NCI-H748 treated with DMSO at 0.1 percent for 48 hours (cell line): ENCODE measurements at places on chromosomes 12 and 14.

GRCh38 chr12:12004524-12004923 lies 66.2 kb upstream of the BCL2L14 start:
- peak; percentile 1 for DNase-seq

DNA sequence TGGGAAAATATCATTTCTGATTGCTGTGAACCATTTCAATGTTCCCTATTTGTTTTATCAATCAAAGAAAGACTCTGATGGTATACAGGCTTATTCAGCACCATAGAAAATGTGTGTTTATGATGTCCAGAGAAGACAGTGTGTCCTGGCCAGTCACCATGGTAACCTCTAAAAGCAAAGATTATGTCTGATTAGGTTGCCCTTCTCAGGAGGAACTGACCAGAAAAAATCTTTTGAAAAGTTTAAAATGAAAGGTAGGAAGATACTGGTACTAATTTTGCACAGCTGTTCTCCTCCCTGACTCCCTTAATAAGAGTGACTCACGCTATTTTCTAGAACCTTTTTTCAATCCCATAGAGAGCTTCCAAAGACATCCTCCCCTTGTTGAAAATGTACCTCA lies 391.8 kb upstream of the DCN start:
- no peak for DNase-seq

DNA sequence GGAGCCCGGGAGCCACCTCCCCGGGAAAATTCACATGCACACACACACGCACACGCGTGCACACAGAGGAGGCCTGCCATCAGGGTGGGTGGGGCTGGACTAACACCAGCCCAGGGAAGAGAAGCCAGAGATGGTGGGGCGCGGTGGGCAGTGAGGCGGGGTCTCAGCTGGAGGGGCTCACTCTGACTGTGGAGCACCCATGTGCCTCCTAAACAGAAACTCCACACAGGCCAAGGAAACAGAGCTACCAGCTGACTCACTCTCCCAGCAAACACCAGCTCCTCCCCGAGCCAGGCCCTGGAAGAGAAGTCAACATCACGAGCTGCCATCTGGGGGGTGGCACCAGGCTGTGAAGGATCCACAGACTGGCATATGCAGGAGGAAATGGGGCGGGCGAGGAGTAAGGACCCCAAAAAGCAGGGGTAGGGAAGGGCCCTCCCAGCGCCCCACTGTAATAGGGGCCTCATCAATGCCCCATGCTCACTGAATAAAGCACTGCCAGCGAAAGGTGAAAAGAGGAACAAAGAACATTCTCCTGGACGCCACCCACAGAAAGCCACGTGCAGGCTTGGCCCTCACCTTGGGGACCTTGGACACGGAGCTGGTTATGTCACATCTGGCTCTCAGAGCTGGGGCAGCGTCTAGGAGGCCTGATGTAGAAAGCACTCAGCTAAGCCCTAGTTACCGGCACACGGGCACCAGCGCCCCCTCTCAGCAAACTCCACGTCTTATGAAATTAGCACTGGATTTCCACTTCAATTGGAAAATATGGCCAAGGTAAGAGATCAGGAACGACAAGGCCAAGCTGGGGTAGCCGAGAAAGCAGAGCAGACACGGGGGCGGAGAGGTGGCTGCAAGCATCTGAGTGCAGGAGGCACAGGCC lies 8.4 kb upstream of the INF2 start:
- no peak for DNase-seq

GRCh38 chr12:68462803-68463202 lies 130.6 kb upstream of the MDM1 start:
- DNase-seq: no peak

DNA sequence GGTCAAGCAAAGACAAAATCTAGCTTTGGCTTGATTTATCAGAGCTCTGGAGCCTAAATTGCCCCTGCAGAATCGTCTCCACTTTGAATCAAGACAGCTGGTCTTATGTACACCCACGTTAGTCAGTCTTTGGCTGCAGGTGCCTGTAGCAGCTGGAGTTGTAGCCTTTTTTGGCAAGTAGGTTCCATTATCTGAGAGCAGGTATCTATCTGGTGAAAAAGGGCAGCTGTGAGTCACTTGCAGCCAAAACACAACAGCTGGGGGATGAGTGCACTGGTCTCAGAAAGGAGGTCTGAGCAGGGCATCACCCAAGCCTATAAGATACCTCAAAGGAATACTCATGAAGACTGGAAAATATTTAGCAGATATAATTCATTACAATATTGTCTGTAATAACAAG lies 43.6 kb upstream of the KCNH5 start:
- no peak for DNase-seq

DNA sequence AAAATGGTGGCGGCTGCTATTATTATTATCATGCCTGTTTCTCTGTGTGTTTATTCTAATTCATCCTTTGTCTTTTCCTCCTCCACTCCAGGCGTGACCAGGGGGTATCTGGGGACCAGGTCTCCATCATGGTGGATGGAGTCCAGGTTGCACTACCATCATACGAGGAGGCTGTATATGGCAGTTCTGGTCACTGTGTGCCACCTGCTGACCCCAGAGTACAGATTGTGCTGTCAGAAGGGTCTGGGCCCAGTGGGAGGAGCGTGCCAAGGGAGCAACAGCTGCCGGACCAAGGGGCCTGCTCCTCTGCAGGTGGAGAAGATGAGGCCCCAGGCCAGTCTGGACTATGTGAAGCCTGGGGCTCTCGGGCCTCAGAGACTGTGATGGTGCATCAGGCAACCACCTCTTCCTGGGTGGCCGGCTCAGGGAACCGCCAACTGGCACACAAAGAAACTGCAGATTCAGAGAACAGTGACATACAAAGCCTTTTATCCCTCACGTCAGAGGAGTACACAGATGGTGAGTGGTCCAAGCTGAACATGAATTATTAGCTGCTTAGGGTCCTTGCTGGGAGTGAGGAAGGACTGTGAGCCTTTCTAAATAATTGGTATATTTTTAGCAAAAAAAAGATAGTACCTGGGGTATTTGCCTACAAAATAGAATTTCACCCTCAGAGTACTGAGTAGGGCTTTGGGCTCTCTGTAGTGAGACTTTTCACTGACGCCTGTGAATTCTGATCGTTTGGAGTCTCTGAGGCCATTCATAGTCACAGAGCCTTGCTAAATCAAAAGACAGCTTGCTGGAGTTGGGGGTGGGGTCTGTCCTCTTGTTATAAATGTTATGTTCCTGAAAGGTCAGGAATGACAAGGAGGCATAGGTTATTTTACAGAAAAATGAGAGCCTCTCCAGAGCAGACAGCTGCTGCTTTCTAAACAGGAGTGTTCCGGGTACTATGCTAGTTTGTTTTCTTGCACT lies 58.1 kb upstream of the SRSF5 start:
- no peak for DNase-seq

GRCh38 chr12:18849761-18850160 lies 111.8 kb downstream of the CAPZA3 start:
- DNase-seq: no peak

DNA sequence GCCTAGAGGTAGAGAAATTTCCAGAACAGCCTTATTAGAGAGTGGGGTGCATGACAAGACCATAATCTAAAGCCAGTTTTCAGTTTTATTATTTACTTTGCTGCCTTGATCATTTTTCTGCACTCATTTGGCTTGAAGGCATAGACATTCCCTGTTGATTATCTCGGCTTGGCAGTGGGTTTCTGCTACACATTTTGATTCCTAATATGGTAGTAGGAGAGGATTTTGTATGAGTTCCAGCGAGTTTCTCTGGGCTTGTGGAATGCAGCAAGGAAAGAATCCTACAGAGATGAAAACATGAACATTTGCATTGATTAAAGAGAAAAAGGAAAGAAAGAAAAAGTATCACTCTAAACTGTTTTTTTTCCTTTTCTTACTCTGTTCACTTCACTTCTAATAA lies 281.2 kb downstream of the PAWR start:
- no peak for DNase-seq

DNA sequence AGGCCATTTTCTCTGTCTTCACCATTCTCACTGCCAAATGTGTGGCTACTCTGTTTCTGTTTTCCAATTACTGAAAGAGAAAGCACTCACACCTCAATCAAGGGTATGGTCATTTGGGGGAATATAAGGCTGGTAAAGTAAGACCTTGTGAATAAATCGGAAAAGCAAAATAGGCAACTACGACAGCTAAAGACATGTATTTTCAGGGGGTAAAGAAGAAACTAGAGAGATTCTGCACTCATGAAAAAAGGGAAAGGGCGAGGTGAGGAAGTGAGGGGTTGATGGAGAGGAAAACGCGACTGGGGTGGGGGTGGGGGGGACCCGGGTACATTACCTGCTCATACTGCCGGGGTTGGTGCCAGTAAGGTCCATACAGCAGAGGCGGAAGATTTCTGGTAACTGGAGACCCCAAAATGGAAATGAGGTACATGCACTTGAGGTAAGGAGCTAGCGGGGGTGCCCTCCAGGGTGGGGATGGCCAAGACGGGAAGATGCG lies 19.3 kb downstream of the CHD8 start:
- DNase-seq: no peak

DNA sequence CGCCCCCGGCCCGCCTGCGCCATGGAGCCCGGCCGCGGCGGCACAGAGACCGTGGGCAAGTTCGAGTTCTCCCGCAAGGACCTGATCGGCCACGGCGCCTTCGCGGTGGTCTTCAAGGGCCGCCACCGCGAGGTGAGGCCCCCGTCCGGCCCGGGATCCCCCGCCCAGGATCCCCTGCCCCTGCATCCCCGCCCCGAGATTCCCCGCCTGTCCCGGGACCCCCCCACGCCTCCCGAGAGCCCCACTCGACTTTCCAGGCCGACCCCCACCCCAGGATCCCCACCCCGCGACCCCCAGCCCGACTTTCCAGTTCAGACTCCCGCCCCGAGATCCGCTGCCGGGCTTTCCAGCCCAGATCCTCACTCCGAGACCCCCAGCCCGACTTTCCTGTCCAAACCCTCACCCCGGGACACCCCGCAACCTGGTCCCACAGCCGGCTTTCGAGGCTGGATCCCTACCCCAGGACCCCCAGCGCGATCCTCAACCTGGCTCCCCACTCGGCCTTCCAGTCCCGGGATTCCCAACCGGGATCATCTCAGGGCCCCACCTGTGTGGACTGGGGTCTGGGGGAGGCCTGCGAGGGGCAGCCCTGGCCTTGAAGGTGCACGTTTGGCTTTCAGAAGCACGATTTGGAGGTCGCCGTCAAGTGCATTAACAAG lies 688 bp downstream of the ULK1 start:
- no peak for DNase-seq

DNA sequence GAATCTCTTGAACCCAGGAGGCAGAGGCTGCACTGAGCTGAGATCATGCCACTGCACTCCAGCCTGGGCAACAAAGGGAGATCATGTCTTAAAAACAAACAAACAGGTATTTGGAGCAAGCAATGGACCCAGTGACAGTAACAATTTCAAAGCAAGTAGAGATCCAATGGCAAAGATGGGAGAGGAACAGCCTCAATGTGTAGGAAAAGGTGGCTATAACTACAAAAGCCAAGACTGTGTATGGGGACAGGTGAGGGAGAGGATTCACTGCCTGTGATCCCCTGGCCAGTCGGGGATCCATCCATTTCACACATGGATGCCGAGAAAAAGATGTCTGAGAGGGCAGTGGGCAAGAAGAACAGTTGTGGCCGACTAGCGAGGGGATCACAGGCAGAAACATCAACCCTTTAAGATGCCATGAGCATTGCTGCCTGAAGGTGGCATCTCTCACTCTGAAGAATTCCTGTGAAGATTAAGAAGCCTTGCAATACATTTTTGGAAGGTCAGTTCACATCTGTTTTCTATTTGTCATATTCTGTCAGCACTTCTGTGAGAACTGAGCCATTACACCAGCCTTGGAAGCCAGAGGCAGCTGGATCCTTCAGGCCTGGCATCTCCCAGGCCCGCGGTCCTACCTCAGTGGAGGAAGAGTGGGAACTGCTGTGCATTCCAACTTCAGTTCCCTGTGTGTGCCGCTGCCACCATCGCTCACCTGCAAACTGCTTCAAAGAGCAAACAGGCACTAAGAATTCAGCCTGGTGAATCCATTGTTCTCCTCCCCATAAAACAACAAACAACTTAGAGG lies 54.5 kb upstream of the FRS2 start:
- DNase-seq: no peak

GRCh38 chr14:31992011-31992447 lies 85.1 kb upstream of the ARHGAP5 start:
- DNase-seq: no peak

DNA sequence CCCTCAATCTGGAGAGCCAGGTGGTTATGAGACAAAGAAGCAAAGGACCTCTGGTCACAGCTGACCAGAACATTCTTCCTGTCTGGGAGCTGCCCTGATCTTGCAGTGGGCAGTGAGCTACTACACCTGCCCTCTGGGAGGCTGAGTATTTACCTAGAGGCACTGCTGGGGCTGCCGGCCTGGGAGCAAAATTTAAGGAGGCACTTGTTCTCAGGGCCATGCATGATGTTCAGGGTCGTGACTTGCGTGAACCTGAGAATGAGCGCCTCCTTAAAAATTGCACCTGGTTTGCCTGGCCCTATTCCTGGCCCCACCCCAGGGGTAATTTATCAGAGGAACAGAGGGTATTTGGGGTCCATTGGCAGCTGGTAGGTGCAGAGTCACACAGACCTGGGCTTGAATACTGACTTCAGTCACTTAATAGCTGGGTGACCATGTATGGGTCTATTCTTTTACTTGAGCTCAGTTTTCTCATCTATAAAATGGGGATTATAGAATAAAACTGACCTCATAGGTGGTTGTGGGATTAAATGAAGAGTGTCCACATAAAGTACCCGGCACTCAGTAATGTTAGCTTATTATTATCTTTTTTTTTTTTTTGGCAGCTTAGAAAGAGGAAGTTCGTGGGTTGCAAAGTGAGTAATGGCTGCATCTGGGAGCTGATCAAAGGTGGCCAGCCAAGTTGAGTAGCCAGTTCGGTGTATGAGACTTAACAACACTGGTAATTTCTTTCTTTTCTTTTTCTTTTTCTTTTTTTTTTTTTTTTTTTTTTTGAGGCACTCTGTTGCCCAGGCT lies 107.4 kb upstream of the MED13L start:
- DNase-seq: no peak
